ENCODE measurements at places on chromosomes 7 and 10.
A peak's percentile ranks its signal among the peaks of the same experiment; 100 is the strongest.

DNA sequence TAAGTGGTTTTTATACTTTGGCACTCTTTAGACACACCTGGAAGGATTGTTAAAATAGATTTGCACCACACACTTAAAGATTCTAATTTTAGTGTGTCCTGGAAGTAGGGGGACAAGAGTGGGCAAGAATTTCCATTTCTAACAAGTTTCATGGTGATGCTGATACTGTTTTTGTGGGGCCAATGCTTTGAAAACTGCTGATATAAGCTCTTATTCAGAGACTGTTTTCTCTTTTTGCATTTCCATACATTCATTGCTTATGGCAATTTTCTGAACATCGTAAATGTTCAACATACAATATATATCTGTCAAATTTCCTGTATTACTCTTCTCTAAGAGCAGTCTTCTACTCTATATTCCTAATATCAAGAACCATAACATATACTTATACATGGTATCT, 79.0 kb downstream of the TFEC start:
- no peak for DNase-seq

DNA sequence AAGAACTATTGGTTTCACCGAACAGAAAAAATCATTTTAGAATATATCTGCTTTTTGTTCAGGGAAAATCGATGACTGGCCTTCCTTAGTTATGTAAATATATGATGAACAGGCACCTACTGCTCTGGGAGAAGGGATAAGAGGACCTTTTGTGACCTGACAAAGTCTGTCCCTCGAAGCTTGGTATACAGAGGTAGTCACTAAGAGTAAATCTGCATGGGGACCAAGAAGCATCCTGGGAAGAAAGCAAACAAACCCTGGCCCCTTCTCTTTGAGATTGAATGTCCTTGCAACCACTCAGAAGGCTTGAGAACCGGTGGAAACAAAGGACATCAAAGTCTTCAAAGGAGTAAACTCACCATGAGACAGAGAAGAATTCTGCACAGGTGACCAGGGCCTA, 52.3 kb downstream of the SKIDA1 start:
- no peak for DNase-seq

DNA sequence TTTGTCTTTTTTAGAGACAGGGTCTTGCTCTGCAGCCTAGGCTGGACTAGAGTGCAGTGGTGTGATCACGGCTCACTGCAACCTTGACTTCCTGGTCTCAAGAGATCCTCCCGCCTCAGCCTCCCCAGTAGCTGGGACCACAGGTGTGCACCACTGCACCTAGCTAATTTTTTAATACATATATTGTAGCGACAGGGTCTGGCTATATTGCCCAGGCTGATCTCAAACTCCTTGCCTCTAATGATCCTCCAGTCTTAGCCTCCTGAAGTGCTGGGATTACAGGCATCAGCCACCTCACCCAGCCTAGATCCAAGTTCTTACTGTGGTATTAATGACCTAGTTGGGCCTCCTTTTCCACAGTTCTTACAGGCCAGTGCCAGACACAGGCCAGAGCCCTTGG, 11.7 kb upstream of the SERPINE1 start:
- no peak for DNase-seq

DNA sequence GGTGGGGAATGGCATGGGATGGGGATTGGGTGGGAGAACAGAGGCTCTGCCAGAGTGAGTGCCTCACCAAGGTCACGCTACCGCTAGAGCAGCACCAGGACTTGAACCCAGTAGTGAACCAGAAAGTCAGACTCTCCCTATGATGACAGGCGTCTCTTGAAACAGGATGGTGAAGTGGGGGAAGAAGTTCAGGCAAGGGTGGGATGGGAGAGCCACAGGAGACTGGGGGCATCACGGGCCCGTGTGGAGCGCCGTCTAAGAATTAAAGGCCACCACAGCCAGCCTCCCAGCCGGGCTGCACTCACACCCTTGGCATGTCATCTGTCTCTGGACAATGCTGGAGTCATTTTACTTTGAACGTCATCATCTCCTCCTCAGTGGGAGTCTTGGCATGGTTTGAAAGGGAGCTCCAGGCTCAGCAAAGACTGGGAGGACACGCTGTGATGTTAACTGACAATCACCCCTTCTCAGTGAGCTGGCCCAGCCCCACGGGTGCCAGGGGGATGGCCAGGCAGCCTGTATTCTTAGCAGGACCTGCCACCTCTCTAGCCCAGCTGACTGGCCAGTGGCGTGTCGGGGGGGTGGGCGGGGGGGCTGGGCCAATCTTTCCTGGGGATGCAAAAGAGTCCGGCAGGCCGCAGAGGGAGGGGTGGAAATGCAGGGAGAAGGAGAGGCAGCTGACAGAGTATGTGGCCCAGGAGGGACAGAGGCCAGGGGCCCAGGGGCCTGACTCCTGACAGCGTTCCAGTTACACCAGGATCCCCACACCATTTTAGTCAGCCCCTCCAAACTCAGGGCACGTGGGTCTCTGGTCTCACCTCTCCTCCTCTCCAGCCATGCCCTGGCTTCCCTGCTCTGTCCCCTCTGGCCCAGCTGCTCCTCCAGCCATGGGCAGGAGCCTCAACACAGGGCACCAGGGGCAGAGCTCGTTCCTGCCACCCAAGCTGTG, 96.2 kb downstream of the VOPP1 start:
- no peak for DNase-seq

- DNase-seq, result no peak
These were observed 119.5 kb downstream of the OTUD1 start for GRCh38 chr10:23558361-23558799.

- no peak for DNase-seq
These were observed 60.3 kb downstream of the SLC16A12 start for GRCh38 chr10:89475125-89475524.

- no peak for DNase-seq
These were observed 149.0 kb upstream of the CDCA7L start for GRCh38 chr7:22094413-22095342.

GRCh38 chr7:11969643-11970042, 137.6 kb upstream of the THSD7A start:
- DNase-seq, result no peak

GRCh38 chr7:46661431-46661830, 740.4 kb upstream of the IGFBP3 start:
- DNase-seq, result no peak

- no peak for DNase-seq
These were observed 100.2 kb downstream of the COL13A1 start for GRCh38 chr10:69901628-69902505.

GRCh38 chr10:28678687-28679457, 1.6 kb downstream of the BAMBI start:
- no peak for DNase-seq

GRCh38 chr10:126243971-126244370, 144.3 kb downstream of the ADAM12 start:
- DNase-seq, result no peak

DNA sequence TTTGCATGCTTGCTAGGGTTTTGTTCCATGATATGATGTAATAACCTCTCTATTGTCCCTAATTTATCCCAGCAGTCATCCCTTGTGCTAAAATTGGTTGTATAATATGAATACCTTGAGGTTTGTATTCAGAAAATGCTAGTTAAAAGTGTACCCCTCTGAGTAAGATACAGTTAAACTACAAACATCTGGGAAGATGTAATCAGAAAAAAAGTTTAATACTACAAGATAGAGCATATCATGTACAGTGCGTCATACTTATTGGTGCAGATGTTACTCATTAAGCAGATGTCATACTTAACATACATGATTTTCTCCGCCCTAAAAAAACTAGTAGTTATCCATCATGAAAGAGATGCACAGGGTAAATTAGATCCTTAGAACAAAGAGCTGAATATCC, 336.1 kb upstream of the KCND2 start:
- DNase-seq, result no peak

DNA sequence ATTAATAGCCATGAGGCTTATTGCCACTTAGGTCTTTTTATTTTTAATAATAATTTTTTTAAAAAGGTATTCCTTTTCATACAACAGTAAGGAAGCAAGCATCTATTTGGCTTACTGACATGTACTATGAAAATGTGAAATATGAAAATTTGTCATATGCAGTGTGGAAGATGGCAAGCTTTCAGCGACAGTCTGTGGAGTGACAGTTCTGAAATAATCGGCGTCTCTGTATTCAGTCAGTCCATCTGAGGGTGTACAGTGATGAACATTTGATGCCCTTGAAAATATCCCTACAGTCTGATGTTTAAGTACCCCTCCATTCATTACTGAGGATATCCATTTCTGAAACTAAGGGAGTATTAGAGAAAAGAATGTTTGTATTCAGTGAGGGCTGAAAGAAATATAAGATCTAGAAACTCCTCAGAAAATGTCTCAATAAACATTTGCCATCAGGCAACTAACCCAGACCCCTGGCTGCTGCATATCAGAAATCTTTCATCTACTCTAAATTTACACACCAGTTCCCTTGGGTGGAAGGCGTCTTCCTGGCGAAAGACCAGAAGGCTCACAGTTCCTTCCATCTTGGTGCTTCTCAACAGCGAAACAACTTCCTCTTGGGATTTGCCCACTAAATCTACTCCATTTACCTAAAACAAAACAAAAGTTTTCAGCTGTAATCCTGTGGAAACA, 440.6 kb downstream of the PARD3 start:
- no peak for DNase-seq

GRCh38 chr10:77165445-77166208, 472.0 kb downstream of the KCNMA1 start:
- DNase-seq, result peak; percentile 2

DNA sequence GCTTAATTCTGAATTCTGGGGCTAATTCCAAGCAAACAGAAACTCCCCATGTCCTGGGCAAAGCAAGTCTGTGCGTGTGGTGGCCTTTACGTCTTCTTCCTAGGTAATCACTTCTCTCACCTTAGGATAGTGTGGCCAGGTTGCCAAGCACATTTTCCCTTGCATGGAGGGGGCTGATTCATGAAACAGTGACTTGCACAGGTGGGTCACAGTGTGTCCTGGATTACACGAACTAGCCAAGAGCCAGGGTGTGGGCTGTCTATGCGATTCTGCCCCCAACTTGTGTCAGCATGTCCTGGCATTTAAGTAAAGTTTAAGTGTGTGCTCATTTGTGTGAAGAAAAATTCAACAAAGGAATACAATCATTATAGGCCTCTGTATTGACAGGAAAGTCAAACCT, 18.5 kb upstream of the SEM1 start:
- no peak for DNase-seq

GRCh38 chr7:98168181-98168903, 42.9 kb upstream of the BHLHA15 start:
- DNase-seq, result peak; percentile 41

DNA sequence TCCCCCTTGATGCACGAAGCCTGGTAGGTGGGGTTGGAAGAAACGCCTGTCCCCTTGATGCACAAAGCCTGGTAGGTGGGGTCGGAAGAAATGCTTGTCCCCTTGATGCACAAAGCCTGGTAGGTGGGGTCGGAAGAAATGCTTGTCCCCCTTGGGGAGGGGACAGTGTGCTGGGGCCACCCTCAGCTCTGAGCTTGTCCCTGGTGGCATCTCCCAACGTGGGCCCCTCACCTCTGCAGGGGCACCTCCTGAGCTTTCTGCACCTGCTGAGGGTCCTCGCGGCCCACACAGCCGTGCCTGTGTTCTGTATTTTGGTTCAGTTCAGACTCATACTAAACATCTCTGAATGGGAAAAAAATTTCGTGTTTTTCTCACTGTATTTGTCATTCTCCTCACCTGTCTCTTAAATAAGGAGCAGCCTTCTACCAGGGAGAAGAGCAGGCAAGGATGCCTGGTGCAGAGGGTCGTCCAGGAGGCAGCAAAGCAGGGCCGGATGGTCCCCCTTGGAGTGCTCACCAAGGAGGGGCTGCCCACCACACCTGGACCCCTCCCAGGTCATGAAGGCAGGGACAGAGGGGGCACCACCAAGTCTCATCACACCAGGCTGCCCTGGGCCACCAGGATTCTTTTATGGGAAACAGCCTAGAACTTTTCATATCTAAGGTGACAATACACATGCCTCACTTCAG, 24.7 kb downstream of the VIPR2 start:
- no peak for DNase-seq

DNA sequence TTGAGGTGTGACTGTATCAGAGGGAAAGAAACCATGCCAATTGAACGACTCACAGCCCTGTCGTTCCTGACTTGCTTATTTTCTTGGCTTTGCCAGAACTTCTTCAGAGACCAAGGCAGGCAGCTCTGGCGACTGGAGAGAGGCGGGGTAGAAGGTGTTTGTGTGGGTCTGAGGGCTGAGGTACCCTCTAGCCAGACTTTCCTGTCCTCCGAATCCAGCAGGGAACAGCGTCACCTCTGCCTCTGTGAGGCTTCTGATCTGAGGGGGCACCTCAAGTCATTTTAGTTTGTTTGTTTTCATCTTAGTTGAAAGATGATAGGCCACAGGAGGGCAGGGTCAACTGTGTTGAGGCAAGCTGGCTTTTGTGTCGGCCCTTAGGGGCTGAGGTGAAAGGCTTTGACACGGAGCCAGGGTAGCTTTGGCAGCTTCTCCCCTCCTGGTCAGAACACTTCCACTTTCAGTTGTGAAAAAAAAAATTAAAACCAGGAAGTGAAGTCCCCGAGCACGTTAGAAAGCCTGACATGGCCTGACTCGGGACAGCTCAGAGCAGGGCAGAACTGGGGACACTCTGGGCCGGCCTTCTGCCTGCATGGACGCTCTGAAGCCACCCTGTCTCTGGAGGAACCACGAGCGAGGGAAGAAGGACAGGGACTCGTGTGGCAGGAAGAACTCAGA, 1.9 kb downstream of the ACSL5 start:
- DNase-seq, result peak; percentile 40

DNA sequence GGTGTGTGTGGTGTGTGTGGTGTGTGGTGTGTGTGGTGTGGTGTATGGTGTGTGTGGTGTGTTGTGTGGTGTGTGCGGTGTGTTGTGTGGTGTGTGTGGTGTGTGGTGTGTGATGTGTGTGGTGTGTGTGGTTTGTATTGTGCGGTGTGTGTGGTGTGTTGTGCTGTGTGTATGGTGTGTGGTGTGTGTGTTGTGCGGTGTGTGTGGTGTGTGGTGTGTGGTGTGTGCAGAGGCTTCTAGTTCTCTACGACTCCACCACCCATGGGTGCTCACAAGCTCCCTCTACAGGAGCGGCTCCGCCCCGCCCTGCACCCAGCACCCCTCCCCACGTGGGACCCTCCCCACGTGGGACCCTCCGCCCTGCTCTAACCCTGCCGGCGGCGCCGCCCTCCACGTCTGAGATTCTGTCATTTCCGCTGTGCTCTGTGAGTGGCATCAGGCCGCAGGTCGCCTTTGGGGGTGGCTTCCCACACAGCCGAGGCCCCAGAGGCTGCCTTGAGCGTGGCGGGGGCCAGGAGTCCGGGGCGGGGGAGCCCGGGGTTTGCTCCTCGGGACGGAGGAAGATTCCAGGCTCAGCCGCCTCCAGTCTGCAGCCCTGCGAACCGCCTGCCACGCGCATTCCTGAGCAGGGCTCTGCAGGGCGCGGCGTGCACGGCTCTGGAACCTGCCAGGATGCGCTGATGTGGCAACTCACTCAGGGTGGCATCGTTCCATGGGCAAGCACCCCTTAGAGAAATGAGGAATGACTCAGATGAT, 37.0 kb upstream of the DNAJB6 start:
- DNase-seq, result peak; percentile 33

GRCh38 chr10:9800011-9800410, 1217.7 kb upstream of the CELF2 start:
- no peak for DNase-seq

GRCh38 chr10:119401671-119402395, 140.7 kb downstream of the RGS10 start:
- DNase-seq, result no peak

GRCh38 chr7:21708096-21708495, 165.3 kb downstream of the DNAH11 start:
- no peak for DNase-seq
